ENCODE measurements at places on chromosomes 3 and 15.

- no peak for DNase-seq
Observed at GRCh38 chr3:143786219-143787191, 61.8 kb downstream of the SLC9A9 start.

DNA sequence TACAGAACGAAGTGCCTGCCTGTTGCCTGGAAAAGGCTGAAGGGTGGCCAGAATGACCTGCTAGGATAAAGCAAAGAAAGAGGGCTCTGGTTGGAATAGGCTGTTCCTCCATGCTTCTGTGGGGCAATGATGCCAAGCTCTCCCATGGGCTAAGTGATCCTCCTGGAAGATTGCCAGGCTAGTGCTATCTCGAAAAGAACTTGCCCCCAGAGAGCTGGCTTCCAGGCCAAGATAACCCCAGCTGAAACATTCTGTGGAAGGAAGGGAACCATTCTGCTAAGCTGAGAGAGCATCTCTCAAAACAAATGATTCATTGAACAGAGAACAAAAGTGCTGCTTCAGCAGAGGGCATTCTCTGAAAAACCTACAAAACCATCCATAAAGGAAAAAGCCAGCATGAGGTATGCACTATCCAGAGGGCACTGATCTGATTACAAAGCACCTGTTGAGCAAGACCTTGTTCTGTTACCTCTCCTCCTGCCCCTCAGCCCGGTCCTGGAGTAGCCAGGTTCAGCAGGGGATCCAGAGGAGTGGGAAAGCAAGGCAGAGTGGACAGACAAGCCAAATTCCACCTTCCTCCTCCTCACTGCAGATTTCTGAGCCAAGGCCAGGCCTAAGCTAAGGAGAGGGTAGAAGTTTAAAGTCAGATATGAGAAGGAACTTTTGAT lies 31.9 kb upstream of the SPRED1 start:
- DNase-seq: peak; percentile 39

DNA sequence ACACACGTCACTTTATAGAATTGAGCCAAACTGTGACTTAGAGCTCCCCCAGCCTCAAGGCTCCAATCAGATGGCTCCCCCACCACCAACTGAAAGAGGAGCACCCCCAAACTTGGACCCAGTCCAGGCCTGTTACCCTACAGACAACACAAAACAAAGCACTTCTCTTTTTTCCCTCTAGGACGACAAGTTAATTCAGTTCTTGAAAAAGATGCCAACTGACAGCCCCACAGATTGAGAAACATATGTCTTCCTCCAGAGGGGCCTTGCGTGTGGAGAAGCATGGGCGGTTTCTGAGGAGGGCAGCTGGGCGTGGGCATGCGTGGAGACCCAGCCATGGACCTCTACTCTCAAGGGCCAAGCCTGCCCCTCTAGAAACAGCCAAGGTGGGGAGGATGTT lies 229.5 kb downstream of the SHQ1 start:
- no peak for DNase-seq

GRCh38 chr15:97071668-97072067 lies 741.2 kb downstream of the NR2F2 start:
- no peak for DNase-seq

DNA sequence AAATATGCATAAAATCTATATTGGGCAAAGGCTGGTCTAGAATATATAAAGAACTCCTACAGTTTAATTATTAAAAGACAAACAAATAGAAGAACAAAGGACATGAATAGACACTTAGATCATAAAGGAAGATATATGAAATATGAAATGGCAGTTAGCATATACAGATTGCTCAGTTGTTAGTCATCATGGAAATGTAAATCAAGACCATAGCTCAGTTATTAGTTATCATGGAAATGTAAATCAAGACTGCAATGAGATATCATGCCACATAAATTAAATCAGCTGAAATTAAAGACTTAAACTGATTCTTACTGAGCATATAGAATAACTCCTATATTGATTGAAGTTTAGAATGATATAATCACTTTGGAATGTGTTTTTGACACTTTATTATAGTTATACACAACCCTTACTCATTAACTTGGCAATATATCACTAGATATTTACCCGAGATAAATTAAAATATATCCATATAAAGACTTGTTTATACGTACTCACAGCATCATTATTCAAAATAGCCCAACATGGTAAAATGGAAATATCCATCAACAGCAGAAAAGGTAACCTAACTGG lies 45.2 kb upstream of the GOLGA8B start:
- no peak for DNase-seq

DNA sequence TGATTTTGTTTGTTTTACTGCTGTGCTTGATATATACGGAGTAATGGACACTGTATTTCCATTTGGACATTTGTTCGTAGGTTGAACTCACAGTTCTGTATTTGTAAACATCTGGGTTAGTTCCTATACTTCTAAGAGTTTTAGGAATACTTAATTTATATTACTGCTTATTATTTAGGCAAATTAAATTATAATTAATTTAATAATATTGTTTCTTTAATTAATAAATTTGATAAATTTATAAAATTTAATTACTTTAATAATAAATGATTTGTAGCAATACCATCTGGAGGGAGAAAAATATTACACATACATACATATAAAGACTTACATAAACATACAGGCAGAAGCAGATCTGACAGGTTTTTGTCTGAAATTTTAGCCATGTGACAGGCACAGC lies 14.5 kb upstream of the B4GALT4 start:
- no peak for DNase-seq

DNA sequence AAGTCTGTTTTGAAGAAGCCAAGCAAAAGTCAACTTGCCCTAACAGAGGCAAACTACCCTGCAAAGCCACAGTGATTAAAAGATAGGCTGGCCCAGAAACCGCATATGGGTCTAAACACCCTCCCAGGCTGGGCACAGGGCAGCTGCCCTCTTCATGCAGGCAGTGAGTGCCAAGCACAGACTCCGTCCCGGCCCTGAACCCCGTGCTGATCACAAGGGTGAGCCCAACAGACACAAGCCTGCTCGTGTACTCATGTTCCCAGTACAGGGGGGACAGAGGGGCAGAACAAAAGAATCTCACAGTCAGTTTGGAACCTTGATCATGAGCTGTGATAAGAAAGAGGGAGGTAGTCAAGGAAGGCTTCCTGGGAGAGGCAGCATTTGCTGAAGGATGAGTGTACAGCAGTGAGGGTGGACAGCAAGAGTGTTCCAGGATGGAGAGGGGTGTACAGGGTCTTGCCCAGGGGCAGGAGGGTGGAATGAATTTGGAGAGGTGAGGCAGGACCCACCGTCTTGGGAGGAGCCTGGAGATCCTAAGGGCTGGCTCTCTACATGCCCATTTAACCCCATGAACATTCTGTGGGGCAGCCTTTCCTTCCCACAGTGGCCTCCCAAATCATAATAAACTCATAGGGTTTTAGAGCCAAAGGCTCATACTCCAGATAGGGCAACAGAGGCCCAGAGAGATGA lies 43.2 kb upstream of the PRR23E start:
- DNase-seq: no peak

DNA sequence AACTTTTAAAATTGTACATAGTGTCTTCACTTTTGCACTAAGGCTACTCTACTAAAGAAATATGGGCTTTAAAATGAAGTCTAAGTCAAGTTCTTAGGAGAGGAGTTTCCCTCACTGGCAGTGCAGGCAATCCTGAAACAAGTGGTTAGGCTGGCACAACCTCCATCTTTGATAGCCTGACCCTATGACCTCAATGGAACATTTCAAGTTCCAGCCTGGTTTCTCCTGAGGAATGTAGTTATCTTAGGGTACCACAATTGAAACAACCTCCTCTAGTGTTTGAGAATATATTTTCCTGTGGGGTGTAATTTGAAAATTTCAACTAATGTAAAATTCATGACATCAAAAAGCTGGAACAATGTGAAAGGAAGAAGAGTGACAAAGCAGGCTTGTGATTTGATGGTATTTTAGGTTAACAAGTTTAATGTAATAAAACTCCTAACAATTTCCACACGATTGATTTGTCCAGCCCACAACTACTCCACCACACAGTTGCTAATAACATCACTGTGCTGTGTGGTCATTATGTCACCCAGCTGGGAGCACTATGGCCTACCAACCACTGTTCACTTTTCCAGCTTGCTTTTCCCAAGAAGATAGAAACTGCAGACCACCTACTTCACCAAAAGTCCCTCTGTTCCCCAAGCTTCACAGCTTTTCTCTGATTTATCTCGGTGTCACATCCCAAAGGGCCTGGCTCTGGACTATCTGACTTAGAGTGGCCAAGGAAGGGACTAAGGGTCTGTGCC lies 1.8 kb downstream of the WWTR1 start:
- DNase-seq: no peak

DNA sequence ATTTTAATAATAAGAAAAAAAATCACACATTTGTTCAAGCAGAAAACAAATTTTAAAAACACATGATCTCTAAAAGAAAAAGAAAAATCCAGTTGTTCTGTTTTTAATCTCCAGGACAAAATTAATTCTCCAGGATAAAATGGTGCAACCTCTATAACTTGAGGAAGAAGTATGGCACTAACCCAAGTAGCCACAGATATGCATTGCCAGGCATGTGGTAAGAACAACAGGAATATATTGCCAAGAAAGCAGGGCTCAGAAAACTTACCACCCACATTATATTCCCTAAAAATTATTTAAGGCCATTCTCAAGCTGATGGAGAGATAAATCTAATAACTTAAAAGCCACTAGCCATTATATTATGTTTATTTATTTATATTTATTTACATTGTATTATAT lies 295.7 kb upstream of the TMCO5A start:
- DNase-seq: no peak

- no peak for DNase-seq
Observed at GRCh38 chr3:107065094-107065861, 312.0 kb upstream of the CCDC54 start.

- DNase-seq: peak; percentile 96
Observed at GRCh38 chr3:40086890-40087883, 222.3 kb upstream of the EIF1B start.

DNA sequence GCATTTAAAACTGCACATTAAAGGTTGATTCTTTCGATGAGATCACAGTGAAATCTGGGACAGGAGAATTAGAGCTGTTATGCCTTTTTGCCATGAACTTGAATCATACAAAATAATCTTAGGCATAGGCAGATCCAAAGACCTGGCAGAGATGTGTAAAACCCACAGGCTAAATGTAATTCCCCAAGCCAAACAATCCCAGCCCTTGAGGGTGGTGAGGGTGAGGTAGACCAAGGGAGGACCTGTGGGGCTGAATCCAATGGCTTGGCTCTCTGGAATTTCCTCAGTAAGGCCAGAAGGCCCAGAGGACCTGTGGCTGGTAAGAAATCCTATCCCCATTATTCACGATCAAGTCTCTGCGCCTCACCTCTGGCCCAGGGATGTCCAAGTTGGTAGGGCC lies 80.5 kb upstream of the MEX3B start:
- no peak for DNase-seq

DNA sequence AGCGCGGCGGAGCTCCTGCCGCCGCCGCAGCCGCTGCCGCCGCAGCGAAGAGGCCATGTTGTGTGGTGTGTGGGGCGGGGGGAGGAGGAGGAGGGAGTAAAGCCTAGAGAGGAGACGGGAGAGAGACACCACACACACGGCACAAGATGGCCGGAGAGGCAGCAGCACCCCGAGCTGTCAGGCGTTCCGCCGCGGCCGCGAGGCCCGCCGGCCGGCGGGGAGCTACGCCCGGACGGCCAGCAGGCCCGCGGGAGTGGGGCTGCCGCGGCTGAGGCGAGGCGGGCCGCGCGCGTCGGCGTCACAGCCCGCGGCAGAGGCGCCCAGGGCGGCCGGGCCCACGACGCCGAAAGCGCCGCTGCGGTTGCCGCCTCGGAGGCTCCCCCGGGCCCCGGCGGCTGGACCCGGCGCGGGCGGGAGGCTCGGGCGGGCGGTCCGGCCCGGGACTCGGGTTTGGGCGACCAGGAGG lies 17.4 kb upstream of the CHD2 start:
- DNase-seq: no peak

- DNase-seq: no peak
Observed at GRCh38 chr3:15805756-15806266, 8.0 kb upstream of the ANKRD28 start.

- no peak for DNase-seq
Observed at GRCh38 chr3:56322862-56323261, 145.4 kb downstream of the ERC2 start.

DNA sequence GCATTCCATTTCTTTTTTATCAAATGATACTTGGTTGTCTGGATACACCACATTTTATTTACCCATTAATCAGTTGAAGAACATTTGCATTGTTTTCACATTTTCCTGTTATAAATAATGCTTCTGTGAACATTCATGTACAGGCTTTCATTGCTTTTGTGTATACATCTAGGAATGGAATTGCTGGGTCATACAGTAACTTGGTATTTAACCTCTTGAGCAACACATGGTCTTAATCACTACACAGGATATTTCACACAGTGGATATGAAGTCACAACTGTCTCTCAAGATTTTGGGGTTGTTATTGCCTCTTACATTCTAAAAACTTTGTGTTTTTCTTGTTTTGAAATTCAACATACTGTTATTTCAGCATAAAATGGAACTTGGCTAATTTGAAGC lies 48.2 kb downstream of the C3orf85 start:
- no peak for DNase-seq

DNA sequence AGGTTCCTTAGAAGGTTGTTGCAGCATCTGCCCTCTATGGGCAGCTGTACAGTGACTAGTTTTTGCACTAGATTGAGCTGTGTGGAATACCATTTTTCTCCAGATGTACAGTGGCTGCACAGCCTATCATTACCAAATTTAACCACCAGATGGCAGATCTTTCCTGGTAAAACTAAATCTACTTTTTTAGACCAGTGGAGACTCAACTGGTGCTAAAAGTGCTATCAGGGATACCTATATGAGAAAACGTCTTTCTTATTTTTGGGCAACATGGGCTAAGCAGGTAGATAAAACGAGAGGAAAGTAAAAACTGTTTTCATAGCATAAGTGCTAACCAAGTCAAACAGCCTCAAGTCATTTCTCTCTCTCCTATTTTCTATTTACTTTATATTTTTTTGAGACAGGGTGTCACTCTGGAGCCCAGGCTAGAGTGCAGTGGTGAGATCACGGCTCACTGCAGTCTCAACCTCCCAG lies 21.2 kb downstream of the IGSF10 start:
- DNase-seq: peak; percentile 85

DNA sequence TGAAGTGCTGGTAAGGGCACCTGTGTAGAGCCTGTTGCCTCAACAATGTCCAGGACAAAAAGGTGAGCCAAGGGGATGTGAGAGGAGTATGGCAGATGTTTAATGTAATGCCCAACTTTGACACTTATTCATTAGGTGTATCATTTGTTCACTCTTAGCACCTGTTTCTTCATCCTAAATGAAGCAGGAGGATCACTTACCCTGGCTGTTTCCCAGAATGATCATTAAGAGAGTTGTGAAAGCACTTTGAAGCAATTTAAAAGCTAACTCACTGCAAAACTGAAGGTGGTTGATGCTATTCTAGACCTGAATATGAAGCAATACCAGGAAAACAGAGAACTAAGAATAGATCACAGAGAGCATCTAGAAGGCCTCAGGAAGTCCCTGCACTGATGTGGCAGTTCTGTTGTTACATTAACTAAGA lies 3.4 kb upstream of the HHLA2 start:
- DNase-seq: no peak
